ENCODE measurements at places on chromosomes 3 and 15. TPM values are rescaled to one million over a fixed set of nuclear protein-coding genes. Genes with fewer than 3 reads are reported as not detected.

The TRPM1 gene
- total RNA-seq = not detected

The ZNF774 gene
- 8.3 TPM for total RNA-seq

The HTR3C gene
- not detected for total RNA-seq

The MEIS2 gene
- 26.3 TPM for total RNA-seq

The GRAMD2A gene
- total RNA-seq = 3.3 TPM

The CFAP91 gene
- 6.2 TPM for total RNA-seq

The TIPIN gene
- 9.9 TPM for total RNA-seq

The FGD5 gene
- 23.9 TPM for total RNA-seq

The A4GNT gene
- total RNA-seq = not detected

The KNG1 gene
- 1.1 TPM for total RNA-seq

GRCh38 chr3:107446706-107447105 lies 69.5 kb downstream of the CCDC54 start:
- DNase-seq = no peak

- no peak for DNase-seq
Observed at GRCh38 chr15:39613271-39613670, 32.4 kb downstream of the THBS1 start.

DNA sequence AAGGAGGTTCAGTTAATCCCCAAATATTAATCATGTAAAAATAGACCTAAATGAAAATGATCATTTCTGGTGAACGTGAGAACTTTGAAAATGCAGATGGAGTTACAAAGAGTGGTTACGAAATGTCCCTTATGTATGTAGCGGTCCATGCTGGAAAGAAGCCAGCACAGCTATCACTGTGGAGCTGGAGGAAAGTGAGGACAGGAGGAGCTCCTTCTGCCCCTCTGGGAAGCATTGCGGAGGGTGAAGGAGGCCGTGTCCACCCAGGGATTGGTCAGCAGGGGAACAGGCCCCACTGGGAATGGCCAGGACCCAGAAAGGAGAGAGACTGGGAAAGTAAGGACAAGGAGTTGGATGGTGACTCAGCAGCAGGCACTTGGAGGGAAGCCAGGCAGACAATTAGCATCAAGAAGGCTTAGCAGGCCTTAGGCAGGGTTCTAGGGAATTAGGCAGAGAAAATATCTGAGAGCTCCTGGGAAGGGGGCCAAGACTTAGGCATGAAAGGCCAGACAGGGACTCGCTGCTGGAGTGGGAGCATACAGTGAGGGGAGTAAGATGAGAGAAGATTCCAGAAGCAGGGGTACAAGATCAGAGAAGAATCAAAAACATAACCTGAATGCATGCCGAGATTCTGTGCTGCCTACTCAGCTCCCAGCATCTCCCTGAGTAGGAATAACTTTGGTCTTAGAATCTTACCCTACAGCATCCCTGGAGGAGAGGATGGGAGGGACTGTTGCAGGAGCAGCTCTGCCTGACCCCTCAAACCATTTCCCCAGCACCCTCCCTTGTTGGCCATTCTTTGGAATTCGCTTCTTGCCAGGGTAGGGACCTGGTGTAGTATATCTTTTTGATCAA lies 171.0 kb upstream of the UMPS start:
- DNase-seq = peak; percentile 86

GRCh38 chr3:108004647-108005046 lies 86.2 kb downstream of the CD47 start:
- no peak for DNase-seq

- DNase-seq = peak; percentile 90
Observed at GRCh38 chr15:40115670-40116093, 7.0 kb upstream of the BMF start.

DNA sequence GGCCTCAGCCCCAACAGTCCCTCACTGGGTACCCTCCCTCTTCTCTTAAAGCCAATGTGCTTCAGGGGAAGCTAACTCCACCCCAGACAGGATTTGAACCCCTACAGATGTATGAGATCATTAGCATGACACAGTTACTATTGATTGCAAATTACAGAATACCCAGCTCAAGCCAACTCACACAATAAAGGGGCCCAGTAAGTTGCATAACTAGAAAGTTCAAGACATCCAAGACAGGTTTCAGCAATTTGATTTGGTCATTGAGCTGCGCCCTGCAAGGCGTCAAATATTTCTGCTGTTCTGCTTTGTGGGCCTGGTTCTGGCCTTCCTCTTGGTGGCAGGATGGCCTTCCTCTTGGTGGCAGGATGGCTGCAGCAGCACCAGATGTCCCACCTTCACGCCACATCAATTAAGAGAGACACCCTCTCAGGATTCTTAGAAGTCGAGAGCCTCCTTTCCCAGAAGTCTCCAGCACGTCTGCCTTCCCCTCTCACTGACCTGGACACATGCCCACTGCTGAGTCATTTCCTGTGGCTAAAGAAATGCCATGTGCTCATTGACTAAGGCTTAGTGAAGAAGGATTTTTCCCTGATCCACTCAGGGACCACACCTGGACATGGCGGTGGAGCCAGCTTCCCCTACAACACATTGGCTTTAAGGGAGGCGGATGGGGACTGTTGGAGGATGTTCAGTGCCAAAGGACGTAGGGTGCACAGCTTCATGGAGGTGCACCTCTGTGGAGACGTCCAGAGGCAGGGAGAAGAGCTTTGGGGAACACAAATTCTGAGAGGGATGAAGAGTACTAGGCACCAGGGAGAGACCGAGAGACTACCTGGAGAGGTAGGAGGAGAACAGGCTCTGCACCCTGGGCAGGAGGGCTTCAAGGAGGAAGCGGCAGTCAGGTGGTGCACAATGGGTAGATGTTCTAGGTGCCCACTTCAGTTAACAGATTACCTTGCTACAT lies 49.1 kb downstream of the DNASE1L3 start:
- peak; percentile 80 for DNase-seq

- no peak for DNase-seq
Observed at GRCh38 chr3:30667280-30667651, 60.9 kb downstream of the TGFBR2 start.

- no peak for DNase-seq
Observed at GRCh38 chr15:75597667-75598341, 18.7 kb upstream of the PTPN9 start.

GRCh38 chr15:73442421-73442820 lies 543 bp upstream of the REC114 start:
- DNase-seq = no peak

DNA sequence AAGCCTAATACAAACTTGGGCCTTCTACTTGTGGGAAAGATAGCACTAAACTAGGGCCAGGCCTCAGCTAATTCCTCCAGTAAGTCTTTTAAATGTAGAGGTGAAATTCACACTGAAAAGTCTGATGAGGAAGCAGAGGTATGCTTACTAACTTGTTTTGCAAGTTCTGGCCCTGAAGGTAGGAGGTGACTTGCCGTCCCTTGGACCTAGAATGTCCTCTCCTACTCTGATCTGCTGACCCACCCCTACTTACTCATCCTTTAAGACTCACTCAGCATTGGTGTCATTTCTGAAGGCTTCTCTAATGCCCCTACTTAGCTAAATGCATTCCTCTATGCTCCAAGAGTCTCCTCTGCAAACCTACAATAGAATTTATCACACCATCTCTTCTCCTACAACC lies 19.4 kb downstream of the RIOX2 start:
- DNase-seq = no peak

DNA sequence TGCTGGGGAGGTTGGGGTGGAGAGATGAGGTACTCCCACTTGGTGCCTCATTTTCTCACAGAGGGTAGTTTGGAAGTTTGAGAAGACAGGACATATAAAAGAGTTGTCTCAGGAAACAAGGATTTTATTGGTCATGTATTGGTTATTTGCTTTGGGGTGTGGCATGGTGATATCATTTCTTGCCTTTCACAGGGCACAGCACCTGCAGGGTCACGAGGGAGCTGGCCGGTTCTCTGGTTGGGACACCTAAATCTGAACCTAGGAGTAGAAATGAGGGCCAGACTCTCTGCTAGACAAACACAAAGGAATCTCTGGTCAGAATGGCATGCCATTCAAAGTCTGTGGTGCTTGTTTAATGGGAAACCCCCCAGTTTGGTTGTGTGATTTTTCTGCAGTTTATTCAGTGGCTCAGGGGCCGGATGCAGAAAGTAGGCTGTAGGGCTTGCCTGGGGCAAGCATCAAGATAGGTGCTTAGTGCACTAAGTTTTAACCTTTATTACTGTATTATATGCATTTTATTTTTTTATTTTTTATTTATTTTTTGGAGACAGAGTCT lies 237.7 kb upstream of the EIF1B start:
- DNase-seq = no peak

GRCh38 chr3:42010530-42010929 lies 48.6 kb upstream of the ULK4 start:
- DNase-seq = peak; percentile 65

GRCh38 chr3:103056542-103056941 lies 621.7 kb downstream of the ZPLD1 start:
- DNase-seq = no peak

GRCh38 chr3:193928354-193929209 lies 207.4 kb upstream of the HES1 start:
- no peak for DNase-seq

DNA sequence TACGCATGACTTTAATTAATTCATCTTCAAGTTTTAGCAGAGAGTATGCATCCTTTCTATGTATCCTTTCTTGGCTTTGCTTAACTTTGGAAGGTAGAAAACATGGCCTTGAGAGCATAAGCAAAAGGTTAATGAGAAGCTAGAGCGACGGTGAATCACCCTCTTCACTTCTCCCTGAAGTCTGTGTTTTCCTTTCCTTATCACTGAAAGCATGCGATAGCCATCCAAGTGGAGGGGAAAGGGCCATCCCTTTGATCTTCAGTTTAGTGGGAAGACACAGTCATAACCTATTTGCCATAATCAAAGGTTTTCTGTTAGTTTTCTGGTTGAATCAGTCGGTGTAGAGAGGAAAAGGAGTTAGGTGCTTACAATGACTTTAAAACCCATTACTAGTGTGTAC lies 354.0 kb upstream of the ROBO2 start:
- DNase-seq = no peak

- no peak for DNase-seq
Observed at GRCh38 chr3:29353807-29354206, 72.9 kb downstream of the RBMS3 start.

GRCh38 chr3:45870099-45870498 lies 16.2 kb upstream of the CCR9 start:
- DNase-seq = peak; percentile 84

- no peak for DNase-seq
Observed at GRCh38 chr3:163462446-163462845, 1615.8 kb downstream of the SI start.

GRCh38 chr15:98070137-98070536 lies 109.6 kb downstream of the ARRDC4 start:
- no peak for DNase-seq

- no peak for DNase-seq
Observed at GRCh38 chr3:12180218-12180617, 21.5 kb upstream of the TIMP4 start.

- no peak for DNase-seq
Observed at GRCh38 chr3:23052620-23053019, 150.5 kb upstream of the UBE2E2 start.

- DNase-seq = no peak
Observed at GRCh38 chr3:48962939-48963338, 27.1 kb upstream of the P4HTM start.

DNA sequence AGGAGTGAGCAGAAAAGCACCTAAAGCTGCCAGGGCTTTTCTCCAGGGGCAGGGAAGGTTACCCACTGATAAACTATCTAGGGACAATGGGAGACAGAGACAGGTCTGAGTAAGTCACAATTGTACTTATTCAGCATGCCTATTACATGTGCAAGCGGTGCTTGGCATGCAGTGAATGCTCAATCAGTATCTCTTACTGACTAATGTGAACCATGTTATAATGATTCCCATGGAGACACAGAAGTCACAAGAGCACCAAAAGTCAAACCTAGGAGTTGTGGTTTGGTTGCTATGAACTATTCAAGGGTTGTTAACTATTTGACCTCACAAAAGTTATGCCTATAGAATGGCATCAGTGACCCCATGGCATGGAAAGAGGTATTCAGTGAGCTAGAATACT lies 50.0 kb upstream of the RASGRP1 start:
- no peak for DNase-seq

DNA sequence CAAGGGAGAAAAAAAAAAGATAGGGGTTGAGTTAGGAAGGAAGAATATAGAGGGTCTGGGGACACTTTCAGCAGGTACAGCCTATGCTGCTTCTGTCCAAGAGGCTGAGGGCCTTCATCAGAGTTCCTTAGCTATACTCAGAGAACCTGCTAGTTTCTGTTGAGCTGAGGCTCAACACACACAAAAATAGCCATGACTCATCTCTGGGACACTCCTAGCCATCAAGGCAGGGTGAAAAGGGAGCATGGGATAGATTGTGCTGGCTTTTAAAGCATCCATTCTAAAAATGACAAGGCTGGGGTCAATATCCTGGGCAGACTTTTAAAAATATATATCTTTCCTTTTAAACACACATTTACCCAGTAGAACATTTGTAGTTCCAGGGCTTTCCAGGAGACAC lies 2.8 kb upstream of the RTP2 start:
- no peak for DNase-seq

All from Peyer's patch (tissue), 4 donors.